ENCODE measurements at places on chromosomes 16 and 17.

DNA sequence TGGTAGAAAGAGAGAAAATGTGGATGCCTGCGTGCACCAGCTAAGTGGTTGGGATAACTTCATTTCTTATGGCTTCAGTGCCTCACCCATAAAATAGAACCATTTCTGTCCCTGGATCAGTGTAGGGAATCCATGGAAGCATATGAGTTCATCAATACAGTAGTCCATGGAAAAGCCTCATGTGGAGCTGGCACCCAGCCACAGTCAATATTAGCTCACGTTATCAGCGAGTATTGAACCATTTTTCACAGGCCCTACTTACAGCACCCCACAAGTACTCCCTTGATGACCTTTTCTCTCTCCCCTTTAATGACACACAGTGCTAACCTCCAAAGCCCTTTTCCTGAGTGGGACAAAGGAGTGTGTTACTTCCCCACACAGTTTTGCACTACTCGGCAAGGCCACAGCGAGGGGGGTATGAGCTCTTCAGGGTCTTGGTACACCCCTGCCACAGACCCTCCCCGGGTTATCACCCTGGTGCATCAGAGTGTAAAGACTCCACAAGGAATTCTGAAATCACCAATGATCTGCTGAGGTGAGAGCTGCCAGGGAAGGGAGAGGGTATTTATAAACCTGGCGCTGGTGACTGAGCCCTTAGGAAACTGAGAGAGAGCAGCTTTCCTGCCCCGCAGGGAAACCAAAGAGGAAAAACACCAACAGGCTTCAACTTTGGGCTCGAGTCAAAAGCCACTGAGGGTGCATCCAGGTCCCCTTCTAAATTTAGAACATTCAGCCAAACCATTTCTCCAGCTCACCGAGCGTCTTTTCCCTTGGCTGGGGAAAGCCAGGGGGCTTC is 36.9 kb downstream of the DYNLRB2 start:
- H3K4me1 ChIP-seq, result no peaks in the 10 kb centered on the region
- H3K27ac ChIP-seq, result no peak overlapping the region
- DNase-seq, result no peak

DNA sequence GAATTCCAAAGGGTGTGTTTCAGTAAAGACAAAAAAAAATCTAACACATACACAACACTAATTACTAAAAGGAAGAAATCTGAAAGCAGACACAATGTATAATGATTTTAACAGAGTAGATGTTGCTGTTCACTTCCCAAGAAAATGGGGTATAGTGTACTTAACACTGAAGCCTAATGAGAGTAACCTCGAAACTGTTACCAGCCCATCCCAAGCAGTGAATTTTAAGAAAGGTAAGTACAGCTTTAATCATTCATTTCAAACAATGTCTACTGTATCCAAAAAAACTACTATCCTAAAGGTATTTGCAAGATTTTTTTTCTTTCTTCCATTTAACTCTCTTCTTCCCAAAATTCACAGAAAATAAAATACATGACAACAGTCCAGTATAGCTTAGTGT is 8.3 kb downstream of the GRB2 start:
- no peak overlapping the region for H3K4me3 ChIP-seq
- no peaks in the 10 kb centered on the region for H3K27me3 ChIP-seq
- no peak overlapping the region for H3K27ac ChIP-seq

GRCh38 chr17:62666801-62667591 is 39.5 kb downstream of the MRC2 start:
- no peaks in the 10 kb centered on the region for H3K27me3 ChIP-seq
- no peaks in the 10 kb centered on the region for H3K4me1 ChIP-seq
- no peak overlapping the region for H3K4me3 ChIP-seq
- no peak overlapping the region for H3K27ac ChIP-seq
- DNase-seq, result no peak
- H3K36me3 ChIP-seq, result peaks cover 57% of the 10 kb centered on the region

GRCh38 chr17:13518261-13519000 is 83.3 kb downstream of the HS3ST3A1 start:
- no peak overlapping the region for H3K4me3 ChIP-seq
- no peak overlapping the region for H3K27ac ChIP-seq
- H3K27me3 ChIP-seq, result no peaks in the 10 kb centered on the region
- H3K36me3 ChIP-seq, result no peaks in the 10 kb centered on the region
- no peak for DNase-seq

DNA sequence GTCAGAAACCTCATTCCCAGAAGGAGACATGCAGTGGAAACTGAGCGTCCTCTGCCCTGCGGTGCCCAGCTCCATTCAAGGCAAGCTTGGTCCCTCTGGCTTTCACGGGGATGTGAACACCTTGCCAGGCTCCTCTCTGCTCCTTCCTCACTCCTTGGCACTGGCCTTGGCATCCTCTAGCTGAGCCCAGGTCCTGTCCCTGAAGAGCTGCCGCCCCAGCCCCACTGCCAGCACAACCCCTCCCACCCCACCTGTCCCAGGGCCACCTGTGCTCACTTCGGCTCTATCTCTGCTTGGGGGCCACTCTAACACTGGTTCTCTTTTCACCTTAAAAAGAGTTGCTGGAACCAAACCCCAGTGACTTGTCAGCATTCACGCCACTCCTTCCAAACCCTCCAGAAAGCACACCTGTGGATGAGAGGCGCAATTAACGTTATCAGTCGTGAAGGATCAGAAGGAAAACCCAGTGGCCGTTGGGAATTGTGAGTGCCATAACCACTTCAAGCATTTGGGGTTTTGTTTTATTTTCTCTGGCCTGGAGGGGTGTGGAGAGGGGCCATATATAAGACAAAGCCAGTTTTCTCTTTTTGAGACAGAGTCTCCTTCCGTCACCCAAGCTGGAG is 103.7 kb downstream of the AXIN2 start:
- no peak overlapping the region for H3K27ac ChIP-seq
- H3K4me1 ChIP-seq, result peaks cover 16% of the 10 kb centered on the region
- DNase-seq, result no peak

GRCh38 chr17:72145562-72145961 is 24.7 kb downstream of the SOX9 start:
- no peak overlapping the region for H3K27ac ChIP-seq
- no peaks in the 10 kb centered on the region for H3K36me3 ChIP-seq
- DNase-seq, result no peak
- H3K4me3 ChIP-seq, result no peak overlapping the region
- no peaks in the 10 kb centered on the region for H3K4me1 ChIP-seq

DNA sequence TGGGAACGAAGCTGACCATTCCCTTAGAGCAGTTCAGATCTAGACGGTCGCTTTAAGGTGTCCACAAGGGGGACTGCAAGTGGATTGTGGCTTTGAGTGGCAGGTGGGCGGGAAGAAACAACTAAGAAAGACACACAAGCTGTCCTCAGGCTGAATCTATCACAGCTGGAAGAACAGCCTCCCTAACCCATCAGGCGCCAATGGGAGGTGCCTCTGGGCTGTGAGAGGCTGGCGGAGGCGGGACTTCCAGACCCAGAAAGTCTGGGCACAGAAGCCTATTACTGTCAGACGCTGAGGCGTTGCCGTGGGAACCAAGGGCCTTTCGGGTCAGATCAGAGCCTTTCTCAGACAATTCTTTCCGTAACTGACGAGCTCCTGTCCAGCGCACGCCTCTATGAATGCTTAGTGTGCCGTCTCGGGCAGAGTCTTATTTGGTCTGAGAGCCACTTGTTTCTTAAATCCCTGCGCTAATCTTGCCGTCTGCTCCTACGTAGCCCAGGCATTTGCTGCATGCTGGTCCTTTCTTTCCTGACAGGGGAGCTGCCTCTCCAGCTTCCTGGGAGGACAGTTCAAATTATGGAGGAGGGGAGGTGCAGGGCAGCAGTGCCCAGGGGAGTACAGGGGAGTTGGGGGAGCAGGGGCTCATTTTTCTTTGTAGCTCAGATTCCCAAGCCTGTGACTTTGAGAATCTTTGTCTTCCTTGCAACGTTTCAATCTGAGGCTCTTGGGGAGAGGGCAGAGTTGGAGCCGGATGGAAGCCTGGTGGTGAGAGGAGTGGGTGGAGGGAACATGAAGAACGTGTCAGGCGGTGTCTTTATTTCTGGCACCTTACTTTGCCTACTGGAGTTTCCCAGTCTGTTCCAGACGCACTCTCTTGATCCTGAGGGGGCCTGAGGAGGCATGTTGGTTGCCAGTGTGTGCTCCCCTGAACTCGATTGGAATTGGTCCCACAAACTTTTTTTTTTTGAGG is 618.7 kb downstream of the KCNJ18 start:
- H3K4me3 ChIP-seq, result no peak overlapping the region
- no peaks in the 10 kb centered on the region for H3K36me3 ChIP-seq
- no peaks in the 10 kb centered on the region for H3K27me3 ChIP-seq
- no peaks in the 10 kb centered on the region for H3K4me1 ChIP-seq
- no peak for DNase-seq
- H3K27ac ChIP-seq, result no peak overlapping the region

DNA sequence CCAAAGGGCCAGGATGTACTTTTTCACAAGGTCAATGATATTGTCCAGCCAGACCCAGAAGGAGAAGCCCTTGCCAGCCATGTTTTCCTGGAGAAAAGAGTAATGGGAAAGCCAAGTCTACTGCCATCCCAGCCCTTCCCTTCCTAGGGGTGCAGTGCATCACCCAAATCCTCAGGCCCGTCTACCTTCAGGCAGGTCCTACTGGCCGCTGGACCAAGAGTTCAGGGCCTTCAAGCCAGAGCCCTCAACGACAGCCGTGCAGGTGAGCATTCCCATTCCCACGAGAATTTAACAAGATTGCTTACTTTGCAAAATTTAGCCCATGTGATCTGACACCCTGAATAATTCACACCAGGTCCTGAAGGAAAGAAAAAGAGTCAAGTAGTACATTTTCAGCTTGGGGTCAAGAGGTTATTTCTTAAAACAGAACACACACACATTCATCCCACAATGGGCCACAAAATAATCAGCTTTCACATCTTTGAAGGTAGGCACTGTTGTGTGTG is 35.0 kb downstream of the STAT5A start:
- no peak overlapping the region for H3K27ac ChIP-seq
- no peak overlapping the region for H3K4me3 ChIP-seq
- H3K27me3 ChIP-seq, result no peaks in the 10 kb centered on the region
- H3K4me1 ChIP-seq, result peaks cover 8% of the 10 kb centered on the region

DNA sequence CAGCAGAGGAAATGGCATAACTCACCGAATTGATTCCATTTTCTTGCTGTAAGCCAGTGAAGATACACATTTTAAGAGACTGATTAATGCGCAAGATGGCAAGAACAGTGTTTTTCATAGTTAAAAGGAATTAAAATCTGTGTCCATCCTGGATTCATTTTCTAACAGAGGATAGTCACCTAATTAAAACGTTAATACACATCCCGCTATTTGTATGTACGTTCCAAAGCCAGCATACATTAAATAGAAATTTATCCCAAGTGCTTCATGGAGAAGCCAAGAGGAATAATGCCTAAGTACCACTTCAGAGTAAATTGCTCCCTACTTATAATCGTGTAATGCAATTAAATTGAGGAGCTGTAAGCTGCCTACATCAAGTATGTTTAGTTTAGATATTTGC is 49.9 kb downstream of the RBFOX1 start:
- H3K27me3 ChIP-seq, result no peaks in the 10 kb centered on the region
- H3K27ac ChIP-seq, result no peak overlapping the region
- no peak overlapping the region for H3K4me3 ChIP-seq
- H3K4me1 ChIP-seq, result no peaks in the 10 kb centered on the region

- peak within 1 kb of the TSS; percentile 82 for H3K27ac ChIP-seq
- peak within 1 kb of the TSS; percentile 94 for H3K4me3 ChIP-seq
- peak; percentile 67 for DNase-seq
- H3K27me3 ChIP-seq, result no peaks in the 10 kb centered on the region
These were observed at the start of gene HELZ for GRCh38 chr17:67245073-67245693. TSS of gene HELZ (minus strand) at chr17:67245196. CDS start at chr17:67218804, 26,392 bp downstream.

DNA sequence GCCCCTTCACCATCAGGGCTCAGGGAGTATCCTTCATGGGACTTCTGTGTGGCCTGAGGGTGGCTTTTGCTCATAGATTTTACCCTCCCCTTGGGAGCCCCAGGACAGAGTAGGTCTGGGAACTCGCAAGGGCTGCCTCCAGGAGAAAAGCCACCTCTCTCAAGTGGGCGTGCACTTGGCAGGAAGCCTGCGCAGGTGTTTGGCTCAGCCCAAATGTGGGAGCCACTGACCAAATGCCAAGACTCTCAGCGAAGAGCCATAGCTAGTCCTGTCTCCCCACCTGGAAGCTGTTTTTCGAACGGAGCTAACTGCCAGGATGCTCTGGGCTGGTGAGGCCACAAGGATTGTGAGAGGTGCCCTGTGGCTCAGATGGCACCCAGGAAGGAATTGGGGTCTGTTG is 2.0 kb upstream of the HSD17B2 start:
- H3K27me3 ChIP-seq, result no peaks in the 10 kb centered on the region
- H3K4me1 ChIP-seq, result peaks cover 4% of the 10 kb centered on the region
- no peak overlapping the region for H3K27ac ChIP-seq
- DNase-seq, result no peak
- H3K4me3 ChIP-seq, result no peak overlapping the region

GRCh38 chr16:58043571-58044155 is 18.1 kb downstream of the MMP15 start:
- H3K27me3 ChIP-seq, result no peaks in the 10 kb centered on the region
- H3K4me1 ChIP-seq, result peaks cover 14% of the 10 kb centered on the region
- no peak for DNase-seq
- H3K4me3 ChIP-seq, result no peak overlapping the region

- H3K36me3 ChIP-seq, result peaks cover 49% of the 10 kb centered on the region
- H3K4me3 ChIP-seq, result peak overlapping the region; percentile 55
- no peaks in the 10 kb centered on the region for H3K27me3 ChIP-seq
- DNase-seq, result no peak
These were observed 11.9 kb downstream of the ZNF629 start for GRCh38 chr16:30775131-30775391.

DNA sequence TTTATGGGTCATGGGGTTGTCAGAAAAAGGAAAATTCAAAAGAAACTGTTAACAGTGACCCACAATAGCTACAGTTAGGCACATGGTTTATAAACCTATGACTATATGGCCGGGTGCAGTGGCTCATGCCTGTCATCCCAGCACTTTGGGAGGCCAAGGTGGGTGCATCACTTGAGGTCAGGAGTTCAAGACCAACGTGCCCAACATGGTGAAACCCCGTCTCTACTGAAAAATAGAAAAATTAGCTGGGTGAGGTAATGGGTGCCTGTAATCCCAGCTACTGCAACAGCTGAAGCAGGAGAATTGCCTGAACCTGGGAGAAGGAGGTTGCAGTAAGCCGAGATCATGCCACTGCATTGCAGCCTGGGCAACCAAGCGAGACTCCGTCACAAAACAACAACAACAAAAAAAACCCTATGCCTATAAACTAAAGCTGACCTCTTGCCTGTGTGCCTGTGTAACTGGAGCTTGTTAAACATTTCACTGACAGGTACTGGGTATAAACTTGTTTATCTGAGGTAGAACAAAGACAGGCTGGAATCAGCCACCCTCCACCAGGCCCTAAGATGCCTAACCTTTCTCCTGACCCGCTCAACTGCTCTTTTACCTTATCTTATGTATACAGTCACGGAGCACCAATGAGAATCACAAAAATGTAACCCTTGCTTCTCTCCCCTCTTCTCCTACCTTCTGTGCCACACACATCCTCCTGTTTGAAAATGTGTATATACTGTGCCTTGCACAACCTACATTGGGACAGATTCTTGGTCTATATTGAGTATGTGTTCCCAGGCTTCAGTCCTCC is 62.9 kb upstream of the ATF7IP2 start:
- peak overlapping the region; percentile 79 for H3K27ac ChIP-seq
- no peaks in the 10 kb centered on the region for H3K27me3 ChIP-seq
- H3K4me1 ChIP-seq, result peaks cover 11% of the 10 kb centered on the region
- no peak overlapping the region for H3K4me3 ChIP-seq

- no peaks in the 10 kb centered on the region for H3K27me3 ChIP-seq
- no peak overlapping the region for H3K4me3 ChIP-seq
- H3K27ac ChIP-seq, result no peak overlapping the region
- peaks cover 38% of the 10 kb centered on the region for H3K4me1 ChIP-seq
- peaks cover 26% of the 10 kb centered on the region for H3K36me3 ChIP-seq
These were observed 37.5 kb downstream of the MPRIP start for GRCh38 chr17:17079761-17080160.

- H3K27ac ChIP-seq, result no peak overlapping the region
- no peaks in the 10 kb centered on the region for H3K4me1 ChIP-seq
- no peak overlapping the region for H3K4me3 ChIP-seq
- DNase-seq, result no peak
- H3K27me3 ChIP-seq, result no peaks in the 10 kb centered on the region
These were observed 32.4 kb downstream of the SCNN1B start for GRCh38 chr16:23334457-23334853.
